ENCODE measurements at places on chromosomes 11 and 22.

DNA sequence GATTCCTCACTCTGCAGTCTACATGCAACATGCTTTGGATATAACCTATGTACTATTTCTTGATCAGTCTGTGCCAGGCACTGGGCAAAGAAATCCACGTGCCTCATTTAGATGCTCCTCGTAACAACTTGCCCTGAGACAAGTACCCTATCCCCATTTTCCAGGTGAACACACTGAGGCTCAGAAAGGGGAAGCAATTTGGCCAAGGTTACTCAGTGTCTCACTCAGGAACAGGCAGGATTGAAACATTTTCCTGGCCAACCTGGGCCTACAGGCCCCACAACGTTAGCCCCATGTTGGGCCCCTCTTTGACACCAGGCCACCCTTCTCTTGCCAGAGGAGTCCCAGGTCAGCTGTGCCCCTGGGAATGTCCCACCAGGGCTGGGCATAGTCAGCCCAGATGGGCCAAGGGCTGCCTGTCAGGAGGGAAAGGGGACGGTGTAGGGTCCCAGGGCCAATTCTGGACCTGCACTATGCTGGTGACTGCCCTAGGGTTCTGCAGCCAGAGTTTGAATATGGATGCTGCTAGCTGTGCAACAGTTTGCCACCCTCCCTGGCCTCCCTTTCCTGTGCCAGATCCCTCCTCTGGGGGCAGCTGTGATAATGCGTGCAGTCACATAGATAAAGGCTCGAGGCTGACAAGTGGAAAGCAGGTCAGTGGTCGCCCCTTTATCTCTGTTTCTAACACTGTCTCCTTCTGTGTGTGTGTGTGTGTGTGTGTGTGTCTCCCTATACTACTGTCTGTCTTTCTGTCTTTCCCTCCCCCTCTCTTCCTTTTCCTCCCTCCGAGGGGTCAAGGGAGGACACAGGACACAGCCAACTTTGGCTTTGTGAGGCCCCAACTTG lies 10.4 kb upstream of the EMID1 start:
- no peak for DNase-seq

- no peak for DNase-seq
Observed at GRCh38 chr11:132579634-132580327, 952.5 kb downstream of the OPCML start.

DNA sequence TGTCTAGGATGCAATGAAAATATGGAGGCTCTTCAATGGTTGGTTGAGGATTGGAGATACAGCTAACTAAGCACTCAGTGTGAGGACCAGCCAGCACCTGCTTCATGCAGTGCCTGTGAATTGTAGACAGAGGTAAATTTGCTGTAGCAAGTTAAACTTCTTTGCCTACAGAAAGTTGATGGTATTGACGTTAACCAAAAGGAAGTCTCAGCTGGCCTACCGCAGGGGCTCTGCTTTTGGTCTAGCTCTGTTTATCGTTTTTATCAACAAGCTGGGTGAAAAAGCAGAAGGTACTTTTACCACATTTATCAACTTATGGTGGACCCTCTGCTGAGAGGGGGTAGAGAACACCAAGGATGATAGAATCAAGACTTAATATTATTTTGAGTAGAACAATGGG lies 51.6 kb downstream of the GRAMD1B start:
- no peak for DNase-seq

DNA sequence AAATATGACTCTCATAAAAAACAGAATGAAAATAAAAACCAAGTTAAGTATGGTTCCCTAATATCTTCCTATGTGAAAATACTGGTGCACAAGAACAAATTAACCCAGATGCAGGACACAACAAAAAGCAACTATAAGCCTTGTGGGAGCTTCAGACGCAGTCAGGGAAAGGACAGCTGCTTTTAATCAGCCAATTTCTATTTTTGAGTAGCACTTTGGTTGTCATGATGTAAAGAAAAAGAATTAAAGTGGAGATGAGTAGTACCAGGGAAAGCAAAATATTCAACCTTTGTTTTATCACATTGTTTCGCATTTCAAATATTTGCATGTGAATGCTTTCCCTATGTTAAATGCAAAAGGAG lies 339.9 kb downstream of the SOX6 start:
- no peak for DNase-seq

- no peak for DNase-seq
Observed at GRCh38 chr11:19501631-19502030, 211.0 kb upstream of the NAV2 start.

DNA sequence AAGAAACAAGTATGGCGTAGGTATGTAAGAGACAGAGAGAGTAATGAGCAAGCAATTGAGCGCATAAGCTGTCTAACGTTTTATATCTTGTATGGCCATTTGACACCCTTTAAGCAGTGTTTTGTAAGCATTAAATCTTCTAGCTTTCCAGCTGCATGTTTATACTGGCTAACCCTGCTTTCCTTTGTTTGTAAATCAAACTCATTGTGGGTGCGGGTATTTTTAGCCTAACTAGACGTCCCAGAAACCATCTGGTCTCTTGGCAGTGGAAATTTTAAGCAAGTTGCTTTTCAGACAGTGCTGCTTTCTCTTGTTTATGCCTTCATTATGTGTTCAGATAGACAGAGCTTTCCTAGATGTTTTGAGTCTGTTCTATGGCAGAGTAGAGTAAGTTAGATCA lies 73.5 kb downstream of the RNF169 start:
- DNase-seq, result no peak

GRCh38 chr22:25219211-25219689 lies at the start of gene CRYBB2:
Gene CRYBB2 (plus strand): TSS chr22:25219639. CDS start chr22:25221430, 1,791 bp downstream.
- DNase-seq, result no peak

GRCh38 chr11:117384045-117384444 lies 56.4 kb downstream of the CEP164 start:
- DNase-seq, result no peak

DNA sequence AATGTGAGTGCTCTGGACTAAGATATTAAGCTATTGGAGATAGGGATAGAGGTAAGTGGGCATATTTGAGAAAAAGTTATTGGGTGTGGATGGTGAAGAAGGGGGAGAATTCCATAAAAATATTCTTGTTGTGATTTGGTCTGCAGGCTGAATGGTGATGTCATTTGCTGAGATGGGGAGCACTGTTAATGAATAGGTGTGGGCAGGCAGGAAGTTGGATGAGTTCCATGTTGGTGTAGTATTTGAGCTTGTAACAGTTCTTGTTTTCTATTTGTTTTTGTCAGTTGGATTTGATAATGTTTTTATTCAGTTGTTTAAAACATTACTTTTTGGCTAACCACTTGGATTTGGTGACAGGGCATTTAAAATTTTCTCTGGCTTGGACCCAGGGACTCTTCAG lies 168.8 kb downstream of the C11orf87 start:
- DNase-seq, result no peak

DNA sequence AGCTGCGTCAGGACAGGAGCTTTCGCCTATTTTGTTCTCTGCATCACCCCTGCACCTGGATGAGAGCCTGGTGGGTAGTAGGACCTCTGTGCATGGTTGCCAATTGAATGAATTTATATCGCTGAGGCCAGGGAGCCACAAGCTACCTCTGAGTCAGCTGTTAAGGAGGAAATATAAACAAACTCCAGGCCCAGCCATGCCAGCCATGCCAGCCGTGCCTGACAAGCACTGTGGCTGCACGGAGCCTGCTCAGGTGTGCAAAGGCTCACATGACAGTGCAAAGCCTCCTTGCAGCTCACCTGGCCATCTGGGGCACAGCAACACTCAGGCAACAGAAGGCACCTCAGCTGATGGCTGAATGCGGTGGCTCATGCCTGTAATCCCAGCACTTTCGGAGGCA lies 33.7 kb upstream of the LINC01488 start:
- no peak for DNase-seq
